ENCODE measurements at places on chromosomes 7 and 10. TPM values are rescaled to one million over a fixed set of nuclear protein-coding genes. Genes with fewer than 3 reads are reported as not detected.

Gene PRLHR
- not detected for polyA plus RNA-seq

Gene HOXA4
- polyA plus RNA-seq = 0.20 TPM

DNA sequence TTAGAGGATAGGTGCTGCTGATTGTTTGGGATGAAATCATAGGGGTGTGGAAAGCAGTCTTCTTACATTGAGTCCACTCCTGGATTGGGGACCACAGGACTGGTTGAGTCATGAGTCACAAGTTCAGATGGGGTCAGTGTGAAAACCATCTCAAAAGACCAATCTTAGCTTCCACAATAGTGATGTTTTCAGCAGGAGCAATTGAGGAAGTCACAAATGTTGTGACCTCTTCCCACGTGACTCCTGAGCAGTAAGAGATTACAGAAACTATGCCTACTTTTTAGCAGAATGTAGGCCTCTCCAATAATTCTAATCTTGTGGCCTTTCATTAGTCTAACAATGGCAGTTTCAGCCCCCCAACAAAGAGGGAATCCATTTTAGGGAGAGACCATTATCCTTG is 256.9 kb upstream of the CDC14C start:
- H3K4me3 ChIP-seq = no peak overlapping the region
- no peak overlapping the region for H3K27ac ChIP-seq
- no peaks in the 10 kb centered on the region for H3K27me3 ChIP-seq

- H3K4me1 ChIP-seq = no peaks in the 10 kb centered on the region
- H3K4me3 ChIP-seq = no peak overlapping the region
- no peak for DNase-seq
Observed at GRCh38 chr7:28725911-28726310, 232.2 kb downstream of the TRIL start.

GRCh38 chr7:112869111-112869774 is 79.0 kb upstream of the TMEM168 start:
- DNase-seq = peak; percentile 20
- no peaks in the 10 kb centered on the region for H3K36me3 ChIP-seq
- H3K4me1 ChIP-seq = no peaks in the 10 kb centered on the region
- no peaks in the 10 kb centered on the region for H3K27me3 ChIP-seq
- H3K27ac ChIP-seq = no peak overlapping the region
- no peak overlapping the region for H3K4me3 ChIP-seq

DNA sequence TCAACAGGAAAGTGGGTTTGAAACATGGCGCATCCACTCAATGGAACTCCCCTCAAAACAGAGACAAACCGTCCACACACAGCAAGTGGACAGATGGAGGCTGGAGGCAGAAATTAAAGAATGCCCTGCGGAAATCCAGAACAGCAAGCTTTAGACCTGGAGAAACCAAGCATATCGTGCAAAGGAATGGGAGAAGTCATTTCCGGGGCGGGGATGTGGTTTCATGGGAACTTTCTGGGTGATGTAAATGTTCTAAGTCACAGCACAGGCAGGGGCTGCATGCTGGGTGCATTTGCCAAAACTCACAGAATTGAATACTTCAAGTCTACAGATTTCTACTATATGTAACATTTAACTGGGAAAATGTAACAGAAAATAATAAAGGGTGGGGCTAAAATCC is 213.0 kb downstream of the PTPRN2 start:
- DNase-seq = no peak
- H3K36me3 ChIP-seq = no peaks in the 10 kb centered on the region
- H3K4me3 ChIP-seq = no peak overlapping the region
- no peak overlapping the region for H3K27ac ChIP-seq
- H3K27me3 ChIP-seq = no peaks in the 10 kb centered on the region

DNA sequence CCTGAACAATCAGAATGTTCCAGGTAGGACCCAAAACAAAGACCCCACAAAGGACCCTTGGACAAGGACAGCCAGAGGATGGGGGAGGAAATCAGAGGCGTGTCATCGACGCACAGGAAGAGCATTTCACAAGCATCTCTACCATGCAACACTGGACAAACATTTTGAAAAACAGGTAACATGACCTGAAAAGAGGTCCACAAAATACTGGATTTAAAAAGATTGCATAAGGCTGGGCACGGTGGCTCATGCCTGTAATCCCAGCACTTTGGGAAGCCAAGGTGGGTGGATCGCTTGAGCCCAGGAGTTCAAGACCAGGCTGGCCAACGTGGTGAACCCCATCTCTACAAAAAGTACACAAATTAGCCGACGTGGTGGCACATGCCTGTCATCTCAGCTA is 60.5 kb upstream of the RNF32 start:
- H3K27ac ChIP-seq = no peak overlapping the region
- no peaks in the 10 kb centered on the region for H3K36me3 ChIP-seq
- H3K4me3 ChIP-seq = no peak overlapping the region
- no peak for DNase-seq
- H3K27me3 ChIP-seq = no peaks in the 10 kb centered on the region

DNA sequence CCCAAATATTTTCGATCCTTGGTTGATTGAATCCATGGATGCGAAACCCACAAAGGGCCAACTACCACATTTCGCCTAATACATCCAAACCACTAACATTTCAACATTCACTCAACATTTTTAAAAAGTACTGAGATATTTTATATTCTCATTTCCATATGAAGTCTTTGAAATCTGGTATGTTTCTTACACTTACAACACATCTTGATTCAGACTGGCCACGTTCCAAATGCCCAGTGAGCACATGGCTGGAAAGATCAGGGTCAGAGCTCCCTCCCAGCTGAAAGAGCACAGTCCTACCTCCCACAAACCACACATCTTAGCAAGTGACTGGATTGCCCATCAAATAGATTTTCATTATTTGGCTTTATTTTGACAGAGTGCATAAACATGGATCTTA is 18.9 kb downstream of the NCAPG2 start:
- no peaks in the 10 kb centered on the region for H3K4me1 ChIP-seq
- no peaks in the 10 kb centered on the region for H3K27me3 ChIP-seq
- H3K4me3 ChIP-seq = no peak overlapping the region
- no peak for DNase-seq

- no peak overlapping the region for H3K27ac ChIP-seq
- no peak overlapping the region for H3K4me3 ChIP-seq
- no peaks in the 10 kb centered on the region for H3K36me3 ChIP-seq
- no peak for DNase-seq
- H3K27me3 ChIP-seq = no peaks in the 10 kb centered on the region
- no peaks in the 10 kb centered on the region for H3K4me1 ChIP-seq
Observed at GRCh38 chr7:109926738-109927137, 1164.2 kb upstream of the LRRN3 start.

DNA sequence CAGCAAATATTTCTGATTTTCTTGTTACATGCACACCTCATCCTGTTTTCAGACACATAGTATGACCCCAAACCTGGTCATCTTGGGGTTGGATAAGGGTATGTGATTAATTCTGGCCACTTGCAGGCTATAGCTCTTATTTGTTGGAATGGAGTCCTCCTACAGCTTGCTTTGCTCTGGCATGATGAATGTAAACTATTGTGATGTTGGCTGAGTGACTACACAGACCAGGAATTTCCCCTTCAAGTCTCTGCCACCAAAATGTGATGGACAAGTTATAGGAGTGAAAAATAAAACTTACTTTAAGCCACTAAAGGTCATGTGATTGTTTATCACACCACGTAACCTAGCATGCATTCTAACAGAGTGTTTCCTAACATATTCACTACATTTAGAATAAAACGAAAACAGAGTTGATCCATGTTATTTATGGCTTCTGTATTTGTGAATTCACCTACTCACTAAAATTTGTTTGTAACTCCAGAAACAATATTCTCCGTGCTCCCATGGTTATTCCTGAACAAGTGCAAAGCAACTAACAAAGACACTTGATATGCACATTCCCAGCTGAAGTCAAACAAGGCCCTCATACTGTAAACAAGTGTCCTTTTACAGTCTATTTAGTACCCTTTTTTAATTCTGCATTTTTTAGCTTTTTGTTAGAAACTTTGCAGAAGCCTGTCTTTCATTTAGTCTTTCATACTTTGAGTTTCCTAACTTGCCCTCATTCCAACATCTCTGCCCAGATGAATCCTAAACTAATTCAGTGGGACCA is 599.2 kb upstream of the PCDH15 start:
- H3K4me3 ChIP-seq = no peak overlapping the region
- no peak for DNase-seq

DNA sequence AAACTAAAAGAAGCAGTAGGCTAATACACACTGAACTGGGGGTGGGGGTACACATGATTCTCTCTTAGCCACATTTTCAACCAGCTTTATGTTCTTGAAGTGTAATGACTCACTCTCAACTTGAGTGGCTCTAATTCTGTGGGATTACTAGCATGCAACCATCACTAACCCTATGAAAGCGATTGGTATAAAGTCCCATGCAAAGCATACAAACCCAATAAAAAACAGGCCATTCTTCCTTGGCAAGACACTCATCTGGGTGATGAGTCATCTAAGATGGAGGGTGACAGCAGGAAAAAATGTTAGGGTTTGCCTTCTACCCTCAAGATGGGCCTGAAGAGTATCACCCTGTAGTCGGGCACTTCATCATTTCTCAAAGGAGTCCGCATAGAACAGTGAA is 14.9 kb upstream of the PON3 start:
- H3K4me1 ChIP-seq = no peaks in the 10 kb centered on the region
- DNase-seq = no peak

GRCh38 chr10:57162231-57162630 is 801.2 kb upstream of the ZWINT start:
- no peaks in the 10 kb centered on the region for H3K4me1 ChIP-seq
- no peaks in the 10 kb centered on the region for H3K36me3 ChIP-seq
- no peak overlapping the region for H3K4me3 ChIP-seq
- H3K27me3 ChIP-seq = no peaks in the 10 kb centered on the region

GRCh38 chr7:92061154-92061553 is 73.1 kb downstream of the CYP51A1 start:
- no peaks in the 10 kb centered on the region for H3K27me3 ChIP-seq
- H3K27ac ChIP-seq = no peak overlapping the region
- peaks cover 17% of the 10 kb centered on the region for H3K4me1 ChIP-seq
- no peak overlapping the region for H3K4me3 ChIP-seq
- peaks cover 4% of the 10 kb centered on the region for H3K36me3 ChIP-seq

- H3K27me3 ChIP-seq = no peaks in the 10 kb centered on the region
- H3K4me1 ChIP-seq = no peaks in the 10 kb centered on the region
- DNase-seq = no peak
- H3K36me3 ChIP-seq = no peaks in the 10 kb centered on the region
- no peak overlapping the region for H3K27ac ChIP-seq
Observed at GRCh38 chr7:108181073-108181985, 51.2 kb upstream of the LAMB4 start.

GRCh38 chr10:48658243-48658974 is 26.3 kb upstream of the WDFY4 start:
- H3K27me3 ChIP-seq = no peaks in the 10 kb centered on the region
- H3K4me1 ChIP-seq = peaks cover 5% of the 10 kb centered on the region
- no peak overlapping the region for H3K4me3 ChIP-seq

DNA sequence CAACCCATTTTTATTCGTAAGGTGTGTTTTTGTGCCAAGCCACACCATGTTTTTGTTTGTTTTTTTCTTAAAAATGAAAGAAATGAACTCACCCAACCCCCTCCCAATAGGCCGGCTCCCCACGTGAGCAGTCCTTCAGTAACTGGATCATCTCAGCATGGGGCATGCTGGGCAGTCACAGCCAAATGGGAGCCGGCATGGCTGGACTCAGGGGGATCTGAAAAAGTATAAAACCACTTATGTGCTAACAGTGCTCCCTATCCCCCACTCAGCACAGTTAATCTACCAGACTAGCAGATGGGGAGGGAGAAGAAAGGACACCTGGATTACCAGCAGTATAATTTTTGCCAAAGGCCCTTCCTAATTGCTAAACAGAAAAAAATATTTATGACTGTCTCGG is 39.3 kb downstream of the BAZ1B start:
- no peaks in the 10 kb centered on the region for H3K4me1 ChIP-seq
- peaks cover 29% of the 10 kb centered on the region for H3K36me3 ChIP-seq
- H3K27me3 ChIP-seq = no peaks in the 10 kb centered on the region
- no peak overlapping the region for H3K27ac ChIP-seq

GRCh38 chr10:44803862-44804261 is 107.3 kb upstream of the TMEM72 start:
- no peak overlapping the region for H3K4me3 ChIP-seq
- H3K36me3 ChIP-seq = no peaks in the 10 kb centered on the region
- H3K4me1 ChIP-seq = no peaks in the 10 kb centered on the region
- no peaks in the 10 kb centered on the region for H3K27me3 ChIP-seq
- no peak for DNase-seq

DNA sequence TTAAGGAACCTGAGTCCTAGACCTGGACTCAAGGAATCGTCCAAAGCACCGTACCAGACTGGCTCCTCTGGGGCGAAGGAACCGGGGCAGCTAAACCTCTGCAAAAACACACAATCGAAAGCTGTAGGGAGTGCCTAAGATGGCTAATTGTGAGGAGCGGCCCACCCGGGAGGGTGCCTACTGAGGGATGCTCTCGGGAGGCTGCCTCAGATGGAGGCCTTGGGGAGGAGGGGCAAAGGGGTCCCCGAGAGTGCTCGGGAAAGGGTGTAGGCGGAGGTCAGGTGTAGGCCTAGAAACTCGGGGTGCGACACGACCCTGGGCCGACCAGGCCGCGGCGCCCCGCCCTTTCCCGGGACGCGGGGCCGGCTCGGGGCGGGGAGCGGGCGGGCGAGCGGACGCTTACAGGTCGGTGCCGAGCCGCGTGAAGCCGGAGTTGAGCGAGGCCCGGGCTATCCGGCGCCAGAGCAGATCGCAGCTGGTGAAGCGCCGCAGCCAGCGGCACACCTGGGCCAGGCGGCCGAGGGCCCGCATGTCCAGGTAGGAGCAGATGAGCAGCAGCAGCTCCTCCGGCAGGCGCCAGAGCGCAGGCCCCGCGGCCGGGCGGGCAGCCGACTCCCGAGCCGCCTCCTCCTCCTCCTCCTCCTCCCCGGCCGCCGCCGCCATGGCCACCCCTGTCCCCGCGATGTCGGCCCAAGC is 844 bp downstream of the FBXW4 start:
- H3K27me3 ChIP-seq = no peaks in the 10 kb centered on the region
- H3K36me3 ChIP-seq = no peaks in the 10 kb centered on the region
- DNase-seq = peak; percentile 45
- peaks cover 42% of the 10 kb centered on the region for H3K4me1 ChIP-seq
- peak overlapping the region; percentile 95 for H3K27ac ChIP-seq

DNA sequence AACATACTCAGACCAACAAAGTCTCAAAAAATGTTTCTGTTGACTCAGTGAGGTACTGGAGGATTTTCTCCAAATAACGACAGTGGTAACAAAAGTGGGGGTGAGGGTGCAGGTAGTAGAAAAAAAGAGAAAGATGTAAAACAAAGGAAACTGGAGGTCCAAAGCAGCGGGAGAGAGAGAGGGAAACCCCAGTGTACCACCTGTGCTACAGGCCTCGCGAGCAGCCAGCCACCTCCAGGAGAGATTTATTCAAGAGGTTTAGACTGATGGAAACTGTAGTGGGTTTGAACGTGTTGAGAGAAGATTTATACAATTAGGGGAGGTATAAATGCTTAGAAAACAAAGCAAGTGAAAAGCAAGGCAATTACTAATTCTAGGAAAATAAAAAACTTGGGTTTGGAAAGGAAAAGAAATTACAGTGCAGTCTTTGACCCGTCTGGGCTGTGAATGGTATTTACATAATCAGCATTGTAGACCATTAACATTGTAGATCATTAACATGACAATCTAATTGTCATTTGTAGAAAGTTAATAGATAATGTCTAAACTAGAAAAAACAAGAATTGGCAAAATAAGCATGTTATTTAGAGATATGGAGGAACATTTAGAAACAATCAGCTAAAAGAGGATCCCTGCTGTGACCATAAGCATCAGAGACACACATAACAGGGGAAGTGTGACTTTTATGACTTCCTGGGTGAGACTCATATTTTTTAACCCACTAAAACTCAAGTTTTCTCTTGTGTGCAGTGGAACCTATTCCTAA is 180.0 kb downstream of the RELN start:
- H3K4me1 ChIP-seq = no peaks in the 10 kb centered on the region
- H3K36me3 ChIP-seq = no peaks in the 10 kb centered on the region
- H3K27me3 ChIP-seq = no peaks in the 10 kb centered on the region

- H3K4me3 ChIP-seq = no peak overlapping the region
- no peaks in the 10 kb centered on the region for H3K27me3 ChIP-seq
- no peak overlapping the region for H3K27ac ChIP-seq
Observed at GRCh38 chr7:131544449-131545301, 11.8 kb downstream of the PODXL start.
